ENCODE measurements at places on chromosomes 6 and 20. TPM values are rescaled to one million over a fixed set of nuclear protein-coding genes. Genes with fewer than 3 reads are reported as not detected.
A peak's percentile ranks its signal among the peaks of the same experiment; 100 is the strongest.

SMLR1 gene
- not detected for total RNA-seq

HLA-B gene
- total RNA-seq, result 451 TPM

LY6G6C gene
- 1.1 TPM for total RNA-seq

- peak; percentile 50 for DNase-seq
These were observed 21.7 kb downstream of the EDN3 start for GRCh38 chr20:59322081-59322480.

GRCh38 chr20:24011282-24011681, 22.7 kb upstream of the GGTLC1 start:
- DNase-seq, result no peak

DNA sequence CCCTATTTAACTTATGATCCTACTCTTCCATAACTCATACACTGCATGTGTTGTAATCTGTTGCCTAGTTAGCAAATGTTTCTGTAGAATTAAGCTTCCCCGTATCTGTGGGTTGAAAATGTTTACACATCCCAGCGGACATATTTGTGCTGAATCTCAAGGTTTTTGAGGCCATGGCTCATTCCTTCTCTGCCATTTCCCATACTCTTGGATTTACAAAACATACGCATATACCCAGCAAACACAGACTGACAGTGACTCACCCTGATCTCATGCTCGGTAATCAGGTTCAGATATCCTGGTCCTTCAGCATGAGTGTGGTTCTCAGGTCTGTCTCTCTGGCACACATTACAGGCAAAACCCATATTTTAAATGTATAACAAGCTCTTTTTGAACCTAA, 58.7 kb downstream of the AGPAT4 start:
- DNase-seq, result no peak

- DNase-seq, result no peak
These were observed 33.1 kb upstream of the DAAM2 start for GRCh38 chr6:39758905-39759605.

TREML1 gene
- total RNA-seq, result not detected

GRCh38 chr6:99119109-99120031, 171.6 kb upstream of the FBXL4 start:
- peak; percentile 65 for DNase-seq
